ENCODE measurements at places on chromosomes 12 and 14.

DNA sequence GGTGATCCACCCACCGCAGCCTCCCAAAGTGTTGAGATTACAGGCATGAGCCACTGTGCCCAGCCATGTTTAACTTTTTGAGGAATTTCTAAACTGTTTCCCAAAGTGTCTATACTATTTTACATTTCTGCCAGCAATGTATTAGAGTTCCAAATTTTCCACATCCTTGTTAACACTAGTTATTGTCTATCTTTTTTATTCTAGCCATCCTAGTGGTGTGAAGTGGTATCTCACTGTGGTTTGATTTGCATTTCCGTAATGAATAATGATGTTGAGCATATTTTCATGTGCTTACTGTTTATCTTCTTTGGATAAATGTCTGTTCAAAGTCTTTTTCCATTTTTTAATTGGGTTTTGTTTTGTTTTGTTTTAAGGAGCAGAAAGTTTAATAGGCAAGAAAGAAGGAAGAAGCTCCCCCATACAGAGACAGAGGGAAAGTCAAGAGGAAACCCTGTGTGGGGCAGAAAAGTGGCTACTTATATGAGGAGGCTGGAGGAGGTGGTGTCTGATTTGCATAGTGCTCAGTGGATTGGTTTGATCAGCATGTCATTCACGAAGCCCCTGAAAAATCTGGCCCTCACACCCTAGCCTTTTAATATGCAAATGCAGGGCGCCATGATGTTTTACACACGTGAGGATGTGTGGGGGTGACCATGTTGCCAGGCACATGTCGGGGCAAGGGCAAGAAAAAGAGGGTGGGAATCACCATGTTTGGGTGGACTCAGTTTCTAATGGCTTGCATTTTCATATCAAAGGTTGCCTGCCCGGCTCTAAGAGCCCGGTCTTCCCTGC lies 14.9 kb downstream of the TXNRD1 start:
- DNase-seq, result no peak

GRCh38 chr14:104802394-104803184 lies 1.7 kb downstream of the ZBTB42 start:
- no peak for DNase-seq

DNA sequence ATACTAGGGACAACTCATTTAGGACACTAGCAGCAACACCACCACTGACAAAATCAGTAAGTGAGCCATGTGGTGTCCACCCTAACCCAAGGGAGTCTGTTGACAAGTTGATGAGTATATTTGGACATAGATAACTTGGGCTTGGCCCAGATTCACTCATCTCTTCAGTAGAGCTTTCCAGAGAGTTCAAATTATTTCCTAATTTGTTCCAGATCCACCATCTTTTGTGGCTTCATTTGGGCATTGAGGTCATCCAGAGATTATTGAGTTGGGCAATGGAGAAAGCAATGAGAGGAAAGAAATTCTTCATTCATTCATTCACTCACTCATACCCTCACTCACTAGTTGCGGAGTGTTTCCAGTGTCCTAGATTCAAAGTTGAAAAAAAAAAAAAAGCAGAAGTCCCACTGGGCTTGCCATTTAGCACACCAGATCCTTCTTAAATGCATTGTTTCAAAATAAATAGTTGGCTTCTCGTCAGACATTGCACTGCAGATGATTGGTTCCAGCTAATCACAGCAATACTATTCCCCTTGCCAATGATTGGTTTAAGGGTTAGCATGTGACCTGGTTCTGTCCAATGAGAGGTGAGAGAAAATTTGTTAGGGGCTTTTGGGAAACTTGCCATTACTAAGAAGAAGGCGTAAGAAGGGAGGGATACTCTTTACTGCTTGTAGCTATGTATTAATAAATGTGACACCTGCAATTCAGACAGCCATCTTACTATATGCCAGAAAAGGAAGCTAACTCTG lies 31.8 kb upstream of the WSCD2 start:
- DNase-seq, result no peak

DNA sequence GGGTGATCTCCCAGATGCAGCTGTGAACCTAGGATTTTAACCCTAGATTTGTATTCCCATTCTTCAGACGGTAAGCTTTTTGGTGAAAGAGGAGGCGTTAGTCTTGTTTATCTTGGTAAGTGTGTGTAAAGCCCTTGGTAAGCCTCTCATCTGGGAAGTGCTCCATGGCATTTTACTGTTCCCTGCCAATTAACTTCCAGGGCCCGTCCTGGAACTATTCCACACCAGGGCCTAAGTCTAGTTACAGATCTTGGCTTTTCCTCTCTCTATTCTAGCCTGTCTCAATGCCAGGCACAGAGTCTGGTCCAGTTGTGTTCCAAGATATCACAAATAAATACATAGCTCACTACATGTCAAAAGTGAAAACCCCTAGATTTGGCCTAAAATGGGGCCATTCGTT lies 42.4 kb downstream of the YEATS4 start:
- DNase-seq, result no peak

GRCh38 chr12:67885375-67886169 lies 103.7 kb upstream of the IFNG-AS1 start:
- DNase-seq, result no peak

DNA sequence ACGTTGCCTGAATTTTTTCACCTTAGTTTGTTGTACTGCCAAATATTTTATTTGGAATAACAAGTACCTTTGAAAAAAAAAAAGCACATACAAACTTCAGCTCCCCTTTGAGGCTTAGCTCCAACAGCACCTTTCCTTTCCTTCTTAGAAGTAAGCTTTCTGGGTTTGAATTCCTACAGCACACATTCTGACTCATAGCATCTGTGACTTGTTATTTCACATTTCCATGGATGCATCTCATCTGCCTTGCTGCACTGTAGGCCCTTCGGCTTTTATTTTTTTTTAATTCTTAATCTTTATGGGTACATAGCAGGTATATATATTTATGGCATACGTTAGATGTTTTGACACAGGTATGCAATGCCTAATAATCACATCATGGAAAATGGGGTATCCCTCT lies 7.2 kb downstream of the LGALS3 start:
- DNase-seq, result no peak

- DNase-seq, result no peak
Observed at GRCh38 chr14:97359341-97359740, 562.2 kb downstream of the VRK1 start.

GRCh38 chr12:63668028-63668799 lies at the start of gene DPY19L2:
Gene DPY19L2, minus strand, starts transcription at chr12:63668493. Its CDS starts 100 bp downstream, at chr12:63668393.
- DNase-seq, result peak; percentile 32

DNA sequence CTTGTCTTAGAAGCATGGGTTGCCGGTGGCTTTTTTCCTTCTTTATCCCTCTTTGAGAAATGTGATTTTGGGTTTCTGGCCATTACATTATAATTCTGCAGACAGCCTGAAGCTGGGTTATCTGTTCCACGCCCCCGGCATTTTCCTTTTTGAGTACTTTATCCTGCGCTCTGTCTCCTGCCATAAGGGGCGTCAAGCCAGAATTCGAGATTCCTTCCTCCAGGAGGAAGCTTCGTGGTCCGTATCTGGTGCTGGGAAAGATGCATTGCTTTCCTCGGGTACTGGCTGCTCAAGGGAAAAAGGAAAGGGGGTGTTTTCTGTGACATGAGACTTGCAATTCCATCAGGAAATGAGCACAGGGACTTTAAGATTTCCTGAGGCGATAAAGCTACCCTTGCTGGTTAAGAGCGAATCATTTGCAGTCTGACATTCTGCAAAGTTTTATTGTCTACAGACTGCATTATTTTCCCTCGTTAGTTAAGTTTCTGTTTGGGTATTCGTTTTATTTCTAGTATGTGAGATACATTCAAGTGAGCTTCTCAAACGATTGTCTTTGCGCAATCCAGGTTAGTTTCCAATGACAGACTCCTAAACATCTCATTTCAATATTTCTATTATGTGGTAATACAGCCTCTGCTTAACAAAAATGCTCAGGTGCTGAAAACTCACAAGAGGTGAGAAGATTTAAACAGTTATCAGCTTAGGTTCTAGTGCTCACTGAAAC lies 694 bp downstream of the AKAP5 start:
- peak; percentile 8 for DNase-seq

GRCh38 chr12:51924551-51925319 lies 17.4 kb downstream of the ACVRL1 start:
- no peak for DNase-seq

DNA sequence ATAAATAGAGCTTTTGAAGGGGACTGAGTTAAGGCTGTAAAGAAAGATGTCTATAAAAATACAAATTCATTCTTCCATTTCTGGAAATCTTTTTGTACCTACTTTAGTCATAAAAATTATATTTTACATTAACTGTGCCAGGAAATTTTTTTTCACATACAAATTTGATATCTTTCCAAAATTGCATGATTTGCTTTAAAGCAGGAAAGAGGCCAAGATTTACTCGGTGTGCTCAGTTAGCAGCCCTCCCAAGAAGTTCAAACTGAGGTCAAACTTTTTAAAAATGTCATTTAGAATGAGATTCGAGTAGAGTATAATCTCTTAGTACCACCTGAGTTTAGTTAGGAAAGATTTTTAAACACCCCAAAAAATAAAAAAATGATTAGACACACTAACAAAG lies 173.2 kb upstream of the GRIP1 start:
- no peak for DNase-seq
